ENCODE measurements at places on chromosomes 11 and 22. TPM values are rescaled to one million over a fixed set of nuclear protein-coding genes. Genes with fewer than 3 reads are reported as not detected.

The CHRNA10 gene
- 0.29 TPM for total RNA-seq

- H3K4me3 ChIP-seq: no peak overlapping the region
- no peaks in the 10 kb centered on the region for H3K27me3 ChIP-seq
- no peaks in the 10 kb centered on the region for H3K4me1 ChIP-seq
Measured at GRCh38 chr11:35330931-35331330, 88.4 kb downstream of the SLC1A2 start.

GRCh38 chr11:75365711-75366181, 14.3 kb upstream of the ARRB1 start:
- no peak overlapping the region for H3K4me3 ChIP-seq
- H3K4me1 ChIP-seq: peaks cover 6% of the 10 kb centered on the region
- H3K27ac ChIP-seq: no peak overlapping the region

The PRR5 gene
- total RNA-seq: 14.8 TPM

DNA sequence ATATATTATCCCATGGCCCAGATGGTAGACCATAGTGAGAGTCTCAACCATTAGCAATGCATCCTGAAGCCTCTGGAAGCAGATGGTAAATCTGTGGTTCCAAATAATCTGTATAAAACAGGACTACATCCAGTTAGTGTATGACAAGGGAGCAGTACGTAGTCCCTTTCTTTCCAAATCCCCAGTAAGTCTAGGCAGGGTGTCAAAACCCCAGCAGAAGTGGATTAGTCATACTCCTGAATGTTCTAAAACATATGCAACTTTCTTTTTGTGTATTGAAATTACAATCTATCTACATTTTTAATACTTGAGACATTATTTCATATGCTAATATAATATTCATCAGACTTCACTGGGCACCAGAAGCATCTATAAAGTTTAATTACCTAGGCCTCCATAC, 295.1 kb upstream of the ANO5 start:
- H3K27ac ChIP-seq: no peak overlapping the region
- H3K36me3 ChIP-seq: no peaks in the 10 kb centered on the region
- H3K27me3 ChIP-seq: no peaks in the 10 kb centered on the region
- no peak for DNase-seq

- H3K4me1 ChIP-seq: no peaks in the 10 kb centered on the region
- H3K27ac ChIP-seq: no peak overlapping the region
- no peak for DNase-seq
- H3K4me3 ChIP-seq: no peak overlapping the region
- H3K36me3 ChIP-seq: no peaks in the 10 kb centered on the region
Measured at GRCh38 chr11:6871278-6871677, 5.1 kb upstream of the OR10A4 start.

Data from osteoblast (primary cell).